ENCODE measurements at places on chromosomes 2 and 18. TPM values are rescaled to one million over a fixed set of nuclear protein-coding genes. Genes with fewer than 3 reads are reported as not detected.

GPR45 gene
- total RNA-seq: 0.43 TPM

CDC42EP3 gene
- total RNA-seq: 176 TPM

HOXD13 gene
- 11.0 TPM for total RNA-seq

SLC4A5 gene
- not detected for total RNA-seq

DHRS9 gene
- not detected for total RNA-seq

MSH6 gene
- 270 TPM for total RNA-seq

DNA sequence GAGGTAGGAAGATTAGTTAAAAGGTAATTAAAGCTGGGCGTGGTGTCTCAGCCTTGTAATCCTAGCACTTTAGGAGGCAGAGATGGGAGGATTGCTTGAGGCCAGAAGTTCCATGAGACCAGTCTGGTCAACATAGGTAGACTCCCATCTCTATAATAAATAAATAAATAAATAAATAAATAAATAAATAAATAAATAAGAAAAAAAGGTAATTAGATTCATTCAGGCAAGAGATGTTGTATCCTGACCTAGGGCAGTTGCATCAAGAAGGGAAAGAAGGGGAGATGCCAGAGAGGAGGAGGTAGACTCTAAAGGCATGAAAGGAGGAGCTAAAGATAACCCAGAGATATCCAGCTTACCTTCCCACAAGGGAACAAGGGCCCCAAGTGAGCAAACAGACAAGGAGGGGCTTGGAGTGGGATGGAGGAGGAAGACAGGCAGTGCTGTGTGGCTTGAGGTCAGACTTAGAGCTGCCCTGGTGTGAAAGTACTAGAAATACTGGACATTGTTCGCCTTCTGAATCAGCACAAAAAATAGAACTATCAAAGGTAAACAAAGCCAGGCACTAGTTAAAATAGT, 7.4 kb upstream of the RAB1A start:
- no peaks in the 10 kb centered on the region for H3K4me1 ChIP-seq
- no peaks in the 10 kb centered on the region for H3K36me3 ChIP-seq
- no peaks in the 10 kb centered on the region for H3K27me3 ChIP-seq
- no peak overlapping the region for H3K4me3 ChIP-seq

DNA sequence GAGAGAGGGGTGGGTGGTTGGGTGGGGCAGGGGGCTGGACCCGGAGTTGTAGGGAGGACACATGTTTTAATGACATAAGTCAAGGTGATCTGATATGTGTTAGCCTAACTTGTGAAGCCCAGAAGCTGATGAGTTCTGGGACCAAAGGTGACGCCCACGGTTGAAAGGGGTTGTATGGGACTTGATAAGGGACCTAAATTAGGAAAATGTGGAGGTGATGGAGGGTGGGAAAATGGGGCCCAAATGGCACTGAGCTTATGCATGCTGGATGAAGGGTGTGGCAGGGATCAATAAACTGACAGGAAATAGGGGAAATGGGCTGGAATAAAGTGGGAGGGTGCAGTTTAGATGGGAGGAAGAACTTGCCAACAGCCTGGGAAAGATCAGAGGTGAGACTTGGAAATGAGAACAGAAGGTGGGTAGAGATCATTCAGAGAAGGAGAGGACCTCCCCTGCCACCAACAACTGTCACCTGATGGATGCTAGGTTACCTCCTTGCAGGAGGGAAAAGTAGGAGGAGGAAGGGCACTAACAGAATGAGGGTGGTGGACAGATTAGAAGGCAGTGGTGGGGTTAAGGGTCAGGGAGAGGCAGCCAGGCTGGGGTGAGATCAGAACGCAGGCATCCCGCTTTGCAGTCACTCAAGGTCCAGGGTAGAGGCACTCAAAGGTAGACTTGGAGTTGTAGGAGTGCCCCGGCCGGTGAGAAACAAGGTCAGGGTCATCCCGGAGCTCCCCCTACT, 15.3 kb downstream of the WNT10A start:
- no peak for DNase-seq
- H3K36me3 ChIP-seq: no peaks in the 10 kb centered on the region
- no peaks in the 10 kb centered on the region for H3K27me3 ChIP-seq
- H3K4me1 ChIP-seq: peaks cover 46% of the 10 kb centered on the region

- H3K36me3 ChIP-seq: no peaks in the 10 kb centered on the region
- DNase-seq: no peak
- no peaks in the 10 kb centered on the region for H3K4me1 ChIP-seq
- H3K27me3 ChIP-seq: no peaks in the 10 kb centered on the region
- H3K27ac ChIP-seq: no peak overlapping the region
These were observed 407.4 kb downstream of the NRXN1 start for GRCh38 chr2:50624506-50624905.

DNA sequence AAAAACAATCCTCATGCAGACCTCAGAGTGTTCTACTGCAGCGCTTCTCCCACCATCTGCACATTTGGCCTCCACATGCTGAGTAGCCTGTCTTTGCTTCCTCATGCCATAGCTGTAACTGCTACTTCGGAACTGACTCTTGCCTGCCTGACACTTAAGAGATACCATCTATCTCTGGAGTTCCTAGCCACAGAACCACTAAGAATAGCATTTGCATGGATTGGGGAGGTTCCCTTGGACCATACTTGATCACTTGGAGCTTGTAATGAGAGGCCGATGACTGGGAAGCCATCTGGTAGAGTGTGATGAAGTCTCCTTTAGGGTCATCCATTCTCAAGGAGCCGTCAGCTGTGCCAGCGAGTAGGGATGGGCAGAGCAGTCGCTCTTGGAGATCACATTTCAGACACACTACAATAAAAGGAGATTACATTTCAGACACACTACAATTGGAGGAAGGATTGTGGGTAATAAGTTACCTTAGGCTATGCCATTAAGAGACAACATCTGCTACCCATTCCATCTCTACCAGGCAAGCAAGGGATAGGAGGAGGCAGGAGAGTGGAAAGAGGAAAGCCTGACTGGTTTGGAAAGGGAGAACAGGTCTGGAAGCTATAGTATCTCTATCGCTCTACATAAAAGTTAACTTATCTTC, 21.8 kb downstream of the DOK1 start:
- H3K27me3 ChIP-seq: no peaks in the 10 kb centered on the region
- no peak for DNase-seq
- H3K4me3 ChIP-seq: no peak overlapping the region
- no peaks in the 10 kb centered on the region for H3K36me3 ChIP-seq
- no peak overlapping the region for H3K27ac ChIP-seq

DNA sequence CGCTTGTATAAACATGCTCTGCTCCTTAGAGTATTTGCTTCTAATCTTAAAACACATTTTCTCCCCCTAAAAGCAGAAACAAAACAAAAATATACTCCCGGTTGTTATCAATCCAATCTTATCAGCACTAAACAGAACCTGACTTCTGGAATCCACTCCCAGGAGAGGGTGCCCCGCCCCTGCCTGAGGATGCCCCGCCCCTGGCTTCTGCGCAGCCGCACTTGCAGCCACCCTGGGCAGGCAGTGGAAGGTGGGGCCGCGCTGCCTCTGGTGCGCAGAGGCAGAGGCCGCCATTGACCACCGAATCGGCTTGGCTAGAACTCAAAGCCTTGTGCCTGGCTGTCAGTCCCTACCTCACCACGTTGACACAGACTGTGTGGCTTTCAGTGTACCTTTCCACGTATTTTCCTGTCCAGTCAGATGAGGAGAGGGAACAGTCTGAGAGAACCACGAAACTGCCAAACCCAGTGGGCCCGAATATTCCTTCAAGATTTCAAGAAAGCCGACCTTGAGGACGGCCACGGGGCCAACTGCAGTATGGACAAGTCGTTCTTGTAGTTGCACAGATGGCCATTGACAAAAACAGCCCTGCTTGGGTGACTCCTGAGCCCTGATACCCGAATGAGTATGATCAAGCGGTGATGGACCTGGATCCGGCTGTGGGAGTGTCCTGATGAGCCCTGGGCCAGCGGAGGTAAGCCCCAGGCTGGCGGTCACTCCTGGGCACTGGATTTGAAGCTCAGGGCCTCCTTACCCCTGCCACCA, 46.2 kb upstream of the ARHGAP28 start:
- no peak overlapping the region for H3K27ac ChIP-seq
- DNase-seq: no peak
- no peaks in the 10 kb centered on the region for H3K36me3 ChIP-seq
- H3K4me1 ChIP-seq: no peaks in the 10 kb centered on the region
- no peak overlapping the region for H3K4me3 ChIP-seq

DNA sequence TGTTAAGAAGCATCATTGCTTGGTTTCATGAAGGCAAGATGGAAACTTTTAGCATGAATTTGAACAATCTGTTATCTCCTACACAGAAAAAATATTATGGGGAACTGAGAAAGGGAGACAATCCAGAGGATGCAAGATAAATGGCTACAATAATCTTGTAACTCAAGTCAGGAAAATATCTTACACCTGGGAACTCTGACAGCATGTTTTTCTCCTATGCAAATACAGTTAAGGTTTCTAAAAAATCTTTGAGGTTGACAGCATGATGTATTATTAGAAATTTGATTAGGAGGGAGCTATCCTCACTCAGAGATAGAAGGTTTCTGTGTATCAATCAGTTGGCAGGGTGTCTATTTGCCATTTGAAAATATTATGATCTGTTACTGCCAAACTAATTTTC, 75.6 kb downstream of the GPD2 start:
- no peak for DNase-seq
- H3K4me3 ChIP-seq: no peak overlapping the region

- H3K27ac ChIP-seq: no peak overlapping the region
- no peak overlapping the region for H3K4me3 ChIP-seq
- H3K4me1 ChIP-seq: no peaks in the 10 kb centered on the region
These were observed 783.7 kb upstream of the SOX11 start for GRCh38 chr2:4908461-4908860.

DNA sequence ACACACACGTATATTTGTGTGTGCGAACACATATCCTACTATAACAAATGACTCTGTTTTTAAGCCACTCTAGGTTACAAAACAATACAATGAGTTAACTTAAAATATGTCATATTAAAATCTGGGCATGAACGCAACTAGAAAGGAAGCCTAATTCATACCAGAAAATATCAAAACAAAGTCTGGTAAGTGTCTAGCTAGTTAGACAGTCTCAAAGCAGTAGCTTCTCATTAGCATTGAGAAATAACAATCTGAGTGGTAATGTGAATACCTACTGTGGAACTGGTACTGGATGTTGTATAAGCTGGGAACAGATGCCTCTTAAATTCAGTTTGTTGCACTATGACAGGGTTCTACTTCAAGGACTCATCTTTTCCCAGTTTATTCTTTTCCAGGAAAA, 32.5 kb upstream of the WIPF1 start:
- peaks cover 4% of the 10 kb centered on the region for H3K36me3 ChIP-seq
- H3K27ac ChIP-seq: no peak overlapping the region
- DNase-seq: no peak

DNA sequence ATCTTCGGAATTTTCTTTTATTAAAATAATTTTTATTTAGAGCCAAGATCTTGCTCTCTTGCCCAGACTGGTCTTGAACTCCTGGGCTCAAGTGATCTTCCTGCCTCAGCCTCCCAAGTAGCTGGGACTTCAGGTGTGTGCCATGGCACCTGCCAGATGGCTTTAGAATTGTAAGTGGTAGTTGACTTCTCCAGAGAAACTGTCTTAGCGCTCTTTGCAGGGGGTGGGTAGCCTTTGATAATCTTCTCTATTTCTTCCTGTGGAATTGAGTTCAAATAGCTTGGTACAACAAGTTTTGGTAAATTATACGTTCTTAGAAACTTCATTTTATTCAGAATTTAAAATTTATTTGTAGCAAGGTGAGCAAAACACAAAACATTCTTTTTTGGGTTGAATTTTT, 113.3 kb downstream of the LDLRAD4 start:
- no peak overlapping the region for H3K27ac ChIP-seq
- H3K4me3 ChIP-seq: no peak overlapping the region
- no peak for DNase-seq
- no peaks in the 10 kb centered on the region for H3K36me3 ChIP-seq
- H3K27me3 ChIP-seq: no peaks in the 10 kb centered on the region

- no peak overlapping the region for H3K4me3 ChIP-seq
- H3K36me3 ChIP-seq: no peaks in the 10 kb centered on the region
- H3K27ac ChIP-seq: no peak overlapping the region
- peaks cover 18% of the 10 kb centered on the region for H3K4me1 ChIP-seq
- peaks cover 14% of the 10 kb centered on the region for H3K27me3 ChIP-seq
These were observed 9.5 kb downstream of the CHPF start for GRCh38 chr2:219533930-219534661.

- H3K4me3 ChIP-seq: no peak overlapping the region
- no peaks in the 10 kb centered on the region for H3K36me3 ChIP-seq
- no peaks in the 10 kb centered on the region for H3K27me3 ChIP-seq
- no peak overlapping the region for H3K27ac ChIP-seq
- no peak for DNase-seq
These were observed 818.6 kb downstream of the SUCLG1 start for GRCh38 chr2:83640506-83640905.

- H3K27ac ChIP-seq: peak overlapping the region; percentile 55
- peaks cover 22% of the 10 kb centered on the region for H3K4me1 ChIP-seq
- H3K36me3 ChIP-seq: no peaks in the 10 kb centered on the region
- H3K27me3 ChIP-seq: no peaks in the 10 kb centered on the region
- peak overlapping the region; percentile 28 for H3K4me3 ChIP-seq
These were observed 97.6 kb downstream of the GRB14 start for GRCh38 chr2:164523726-164524125.

DNA sequence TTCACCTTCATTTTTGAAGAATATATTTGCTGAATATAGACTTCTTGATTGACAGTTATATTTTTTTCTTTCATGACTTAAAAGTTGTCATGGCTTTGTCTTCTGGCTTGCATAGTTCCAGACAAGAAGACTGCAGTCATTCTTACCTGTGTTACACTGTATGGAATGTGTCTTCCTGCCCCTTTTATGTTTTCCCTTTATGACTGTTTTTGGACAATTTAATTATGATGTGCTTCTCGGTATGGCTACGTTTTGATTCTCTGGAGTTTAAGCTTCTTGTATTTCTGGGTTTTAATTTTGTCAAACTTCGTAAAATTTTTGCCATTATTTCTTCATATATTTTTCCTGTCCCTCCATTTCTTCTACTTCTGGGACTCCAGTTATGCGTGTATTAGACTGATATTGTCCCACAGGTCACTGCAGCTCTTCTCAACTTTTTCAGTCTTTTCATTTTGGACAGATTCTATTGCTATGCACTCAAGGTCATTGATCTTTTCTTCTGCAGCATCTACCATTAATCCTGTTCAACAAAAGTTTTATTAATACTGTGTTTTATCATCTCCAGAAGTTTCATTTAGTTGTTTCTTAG, 17.1 kb downstream of the MTERF4 start:
- H3K4me1 ChIP-seq: peaks cover 3% of the 10 kb centered on the region
- DNase-seq: no peak
- H3K4me3 ChIP-seq: no peak overlapping the region
- no peak overlapping the region for H3K27ac ChIP-seq
- H3K36me3 ChIP-seq: peaks cover 37% of the 10 kb centered on the region
- H3K27me3 ChIP-seq: no peaks in the 10 kb centered on the region

- no peak for DNase-seq
- peaks cover 2% of the 10 kb centered on the region for H3K4me1 ChIP-seq
- no peaks in the 10 kb centered on the region for H3K36me3 ChIP-seq
- peak overlapping the region; percentile 97 for H3K4me3 ChIP-seq
- H3K27me3 ChIP-seq: no peaks in the 10 kb centered on the region
These were observed 8.4 kb upstream of the NR4A2 start for GRCh38 chr2:156340804-156341451.

- no peak overlapping the region for H3K4me3 ChIP-seq
- no peaks in the 10 kb centered on the region for H3K36me3 ChIP-seq
- no peak overlapping the region for H3K27ac ChIP-seq
- no peaks in the 10 kb centered on the region for H3K27me3 ChIP-seq
- DNase-seq: peak; percentile 64
These were observed 345.1 kb downstream of the DYSF start for GRCh38 chr2:71798266-71799012.

- H3K27me3 ChIP-seq: no peaks in the 10 kb centered on the region
- DNase-seq: no peak
- H3K27ac ChIP-seq: no peak overlapping the region
These were observed 77.5 kb upstream of the ITPRID2 start for GRCh38 chr2:181814057-181814491.

GRCh38 chr18:78636260-78636659, 343.4 kb upstream of the SALL3 start:
- H3K27me3 ChIP-seq: no peaks in the 10 kb centered on the region
- H3K27ac ChIP-seq: no peak overlapping the region
- H3K4me3 ChIP-seq: no peak overlapping the region
- no peaks in the 10 kb centered on the region for H3K4me1 ChIP-seq
- no peak for DNase-seq
